HepG2 (cell line): ENCODE measurements at places on chromosomes 5 and 9. TPM values are rescaled to one million over a fixed set of nuclear protein-coding genes. Genes with fewer than 3 reads are reported as not detected.

GRCh38 chr5:168701641-168702040 lies 122.5 kb upstream of the PANK3 start:
- H3K4me1 ChIP-seq, result peaks cover 6% of the 10 kb centered on the region
- no peaks in the 10 kb centered on the region for H3K36me3 ChIP-seq
- H3K4me3 ChIP-seq, result no peak overlapping the region
- H3K27ac ChIP-seq, result no peak overlapping the region

GRCh38 chr5:51387884-51388275 lies 4.6 kb downstream of the ISL1 start:
- no peak overlapping the region for H3K4me3 ChIP-seq
- H3K27me3 ChIP-seq, result peaks cover 46% of the 10 kb centered on the region
- no peak overlapping the region for H3K27ac ChIP-seq
- H3K36me3 ChIP-seq, result no peaks in the 10 kb centered on the region
- DNase-seq, result no peak

DNA sequence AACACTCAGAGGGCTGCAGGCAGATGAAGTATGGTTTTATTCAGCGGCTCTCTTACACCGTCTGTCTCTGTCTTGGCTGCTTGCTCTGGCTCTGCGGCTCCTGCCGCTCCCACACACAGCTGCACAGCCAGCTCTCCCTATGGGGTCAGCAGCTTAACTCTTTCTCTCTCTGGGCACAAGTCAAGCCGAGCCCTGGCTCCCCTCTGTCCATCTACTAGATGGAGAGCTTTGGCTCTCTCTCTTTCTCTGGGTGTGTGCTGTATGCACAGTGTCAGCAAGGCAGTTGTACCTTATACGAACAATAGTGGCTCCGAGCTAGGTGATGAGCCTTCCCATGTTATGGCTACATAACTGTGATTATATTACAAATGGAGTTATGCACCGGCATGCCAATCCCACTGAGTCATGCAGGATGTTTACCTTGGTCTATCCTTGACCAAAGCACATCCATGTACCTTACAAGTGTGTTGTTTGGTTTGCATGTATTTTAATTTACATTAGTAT lies 19.3 kb upstream of the PPP2CA start:
- H3K27me3 ChIP-seq, result no peaks in the 10 kb centered on the region
- peaks cover 64% of the 10 kb centered on the region for H3K4me1 ChIP-seq
- peak overlapping the region; percentile 26 for H3K4me3 ChIP-seq
- H3K36me3 ChIP-seq, result no peaks in the 10 kb centered on the region
- DNase-seq, result peak; percentile 86
- peak overlapping the region; percentile 41 for H3K27ac ChIP-seq

GRCh38 chr5:169343766-169344165 lies 42.8 kb upstream of the SLIT3 start:
- H3K27me3 ChIP-seq, result no peaks in the 10 kb centered on the region
- no peak for DNase-seq
- no peak overlapping the region for H3K27ac ChIP-seq
- no peak overlapping the region for H3K4me3 ChIP-seq
- H3K4me1 ChIP-seq, result no peaks in the 10 kb centered on the region

DNA sequence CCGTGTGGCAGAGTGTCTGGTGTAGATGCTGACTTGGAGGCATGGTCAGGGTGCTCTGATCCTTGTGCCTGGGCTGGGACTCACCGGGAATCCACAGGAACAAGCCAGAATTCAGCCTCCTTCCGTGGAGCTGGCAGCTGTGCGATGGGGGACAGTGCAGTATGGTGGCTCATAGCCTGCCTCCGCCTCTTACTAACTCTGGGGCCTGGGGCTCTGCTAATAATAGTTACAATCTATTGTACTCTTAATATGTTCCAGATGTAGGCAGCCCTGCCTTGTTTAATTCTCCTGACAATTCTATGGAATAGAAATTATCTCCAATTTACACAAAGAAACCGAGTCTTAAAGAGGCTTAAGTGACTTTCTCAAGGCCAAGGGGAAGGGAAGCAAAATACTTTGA lies 77.6 kb downstream of the PCDH1 start:
- no peaks in the 10 kb centered on the region for H3K4me1 ChIP-seq
- H3K4me3 ChIP-seq, result no peak overlapping the region
- DNase-seq, result no peak
- H3K27me3 ChIP-seq, result peaks cover 3% of the 10 kb centered on the region
- H3K27ac ChIP-seq, result no peak overlapping the region

DNA sequence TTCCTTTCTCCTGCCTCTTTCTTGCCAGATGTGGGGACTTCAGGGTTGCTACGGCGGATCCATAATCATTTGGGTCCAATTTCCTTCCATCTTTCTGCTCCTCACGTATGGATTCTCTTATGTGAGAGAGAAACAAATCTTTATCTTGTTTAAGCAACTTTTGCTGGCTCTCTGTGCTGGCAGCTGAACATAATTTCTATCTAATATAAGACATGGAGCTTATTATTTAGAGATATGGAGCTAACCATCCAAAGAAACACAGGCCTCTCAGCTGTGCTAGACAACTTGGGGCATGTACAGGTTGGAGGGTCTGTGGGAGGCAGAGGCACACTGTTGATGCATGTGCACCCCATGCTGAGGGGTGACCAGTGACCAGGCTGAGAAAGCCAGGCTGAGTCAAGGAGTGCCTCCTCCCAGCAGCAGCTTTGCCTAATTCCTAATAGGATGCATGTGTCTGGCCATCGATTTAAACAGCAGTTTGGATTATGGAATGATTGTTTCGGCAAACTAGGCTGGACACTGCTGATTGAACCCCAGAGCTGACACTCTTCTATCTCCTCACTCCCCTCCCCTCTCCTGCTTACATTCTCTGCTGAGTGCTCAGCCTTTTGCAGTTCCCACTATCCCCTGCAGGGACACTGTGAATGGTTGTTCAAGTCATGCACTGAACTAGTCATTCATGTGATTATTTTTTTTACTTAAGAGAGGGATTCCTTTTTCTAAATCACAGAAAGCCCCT lies 195.8 kb downstream of the ERCC6L2 start:
- peaks cover 22% of the 10 kb centered on the region; the same call in 2 of the 3 replicates for H3K27me3 ChIP-seq
- H3K4me3 ChIP-seq, result no peak overlapping the region
- H3K4me1 ChIP-seq, result no peaks in the 10 kb centered on the region

GRCh38 chr5:14313986-14314690 lies 171.0 kb downstream of the TRIO start:
- H3K27me3 ChIP-seq, result no peaks in the 10 kb centered on the region
- peaks cover 60% of the 10 kb centered on the region; the same call in 2 of the 3 replicates for H3K36me3 ChIP-seq
- H3K4me1 ChIP-seq, result no peaks in the 10 kb centered on the region
- DNase-seq, result no peak
- H3K27ac ChIP-seq, result no peak overlapping the region

DNA sequence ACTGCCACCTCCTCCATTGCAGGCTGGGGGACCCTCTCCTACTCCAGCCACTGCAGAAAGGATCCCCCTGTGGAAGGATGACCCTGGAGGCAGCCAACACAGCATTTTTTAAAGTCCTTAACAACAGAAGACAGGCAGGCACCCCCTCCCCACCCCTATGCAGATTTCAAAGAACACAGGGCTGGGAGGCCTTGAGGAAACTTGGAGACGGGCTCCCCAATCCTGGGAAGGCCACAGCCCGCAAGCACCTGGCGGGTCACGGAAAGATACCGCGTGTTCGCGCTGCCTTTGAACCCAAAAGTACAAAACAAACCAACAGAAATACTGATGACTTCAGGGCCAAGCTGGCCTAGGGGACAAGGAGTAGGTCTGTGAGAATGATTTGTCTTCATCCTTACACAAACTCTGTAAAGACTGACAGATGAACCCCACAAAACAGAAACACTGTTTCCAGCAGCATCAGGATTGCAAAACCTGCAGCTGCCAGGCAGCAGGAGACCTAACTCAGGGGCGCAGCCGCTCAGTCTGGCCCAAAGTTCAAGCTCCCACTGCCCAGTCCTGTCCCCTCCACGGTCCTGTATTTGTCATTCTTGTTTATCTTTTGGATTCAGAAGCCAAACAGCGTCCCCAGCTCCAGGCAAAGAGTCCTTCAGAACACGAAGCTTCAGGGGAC lies 13.8 kb downstream of the VAV2 start:
- peak; percentile 93 for DNase-seq
- H3K4me1 ChIP-seq, result peaks cover 88% of the 10 kb centered on the region
- H3K36me3 ChIP-seq, result peaks cover 8% of the 10 kb centered on the region; the same call in 1 of the 3 replicates
- no peaks in the 10 kb centered on the region for H3K27me3 ChIP-seq
- H3K4me3 ChIP-seq, result peak overlapping the region; percentile 48
- H3K27ac ChIP-seq, result peak overlapping the region; percentile 92

- peaks cover 56% of the 10 kb centered on the region for H3K27me3 ChIP-seq
- H3K4me1 ChIP-seq, result no peaks in the 10 kb centered on the region
- H3K4me3 ChIP-seq, result no peak overlapping the region
- no peak for DNase-seq
- H3K27ac ChIP-seq, result no peak overlapping the region
- no peaks in the 10 kb centered on the region for H3K36me3 ChIP-seq
Observed at GRCh38 chr5:51382521-51383130, 622 bp upstream of the ISL1 start.

- no peak overlapping the region for H3K27ac ChIP-seq
- no peak overlapping the region for H3K4me3 ChIP-seq
- DNase-seq, result no peak
- H3K36me3 ChIP-seq, result no peaks in the 10 kb centered on the region
- H3K4me1 ChIP-seq, result peaks cover 11% of the 10 kb centered on the region
Observed at GRCh38 chr5:67063055-67063454, 133.5 kb downstream of the CD180 start.

GRCh38 chr9:83266666-83267496 lies 203.9 kb upstream of the RASEF start:
- H3K4me1 ChIP-seq, result peaks cover 28% of the 10 kb centered on the region
- H3K27me3 ChIP-seq, result no peaks in the 10 kb centered on the region
- peak; percentile 78 for DNase-seq
- 0 out of 3 replicates have a peak, but pooled peaks cover 5% of the 10 kb centered on the region for H3K36me3 ChIP-seq
- H3K27ac ChIP-seq, result peak overlapping the region; percentile 40

DNA sequence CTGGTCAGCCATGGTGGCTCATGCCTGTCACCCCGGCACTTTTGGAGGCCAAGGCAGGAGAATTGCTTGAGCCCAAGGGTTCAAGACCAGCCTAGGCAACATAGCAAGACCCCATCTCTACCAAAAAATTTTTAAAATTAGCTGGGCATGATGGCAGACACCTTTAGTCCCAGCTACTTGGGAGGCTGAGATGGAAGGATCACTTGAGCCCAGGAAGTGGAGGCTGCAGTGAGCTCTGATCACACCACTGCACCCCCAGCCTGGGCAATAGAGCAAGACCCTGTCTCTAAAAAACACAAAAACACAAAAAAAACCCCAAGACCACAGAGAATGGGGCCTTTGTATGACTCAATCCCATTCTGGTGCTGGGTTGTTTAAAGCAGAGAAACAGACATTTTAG lies 44.0 kb downstream of the MED27 start:
- no peak overlapping the region for H3K27ac ChIP-seq
- H3K4me1 ChIP-seq, result peaks cover 16% of the 10 kb centered on the region
- DNase-seq, result no peak
- H3K4me3 ChIP-seq, result no peak overlapping the region

GRCh38 chr5:74116266-74116665 lies 490.3 kb downstream of the ARHGEF28 start:
- no peak overlapping the region for H3K27ac ChIP-seq
- H3K4me1 ChIP-seq, result no peaks in the 10 kb centered on the region
- H3K4me3 ChIP-seq, result no peak overlapping the region
- H3K36me3 ChIP-seq, result no peaks in the 10 kb centered on the region

DNA sequence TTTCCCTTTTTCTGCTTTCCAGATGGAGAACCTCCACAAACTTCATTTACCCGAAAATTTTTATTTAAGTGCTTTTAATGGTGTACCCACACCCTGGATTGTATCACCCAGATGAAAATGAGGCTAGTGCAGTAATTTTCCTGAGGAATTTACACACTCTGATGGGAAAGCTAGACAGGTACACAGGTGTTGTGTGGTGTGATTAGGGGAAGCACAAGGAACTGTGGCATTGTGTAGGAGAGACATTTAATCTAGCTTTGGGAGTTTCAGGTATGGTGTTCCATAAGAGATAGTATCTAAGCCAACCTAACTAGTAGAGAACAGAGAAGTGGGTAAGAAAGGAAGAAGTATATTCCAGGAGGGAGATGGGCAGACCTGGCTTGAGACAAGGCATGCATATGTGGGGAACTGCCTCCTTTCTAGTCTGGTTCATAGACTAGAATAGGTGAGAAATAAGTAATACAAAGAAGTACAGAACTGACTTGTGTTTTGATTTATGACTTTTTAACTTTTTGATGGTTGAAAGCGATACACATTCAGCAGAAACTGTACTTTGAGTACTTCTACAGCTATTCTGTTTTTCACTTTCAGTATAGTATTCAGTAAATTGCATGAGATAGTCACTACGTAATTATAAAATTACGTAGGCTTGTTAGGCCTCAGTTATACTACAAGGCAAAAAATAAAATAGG lies 22.9 kb upstream of the ROPN1L start:
- DNase-seq, result no peak
- no peaks in the 10 kb centered on the region for H3K27me3 ChIP-seq
- peaks cover 12% of the 10 kb centered on the region for H3K36me3 ChIP-seq
- no peak overlapping the region for H3K4me3 ChIP-seq
- no peak overlapping the region for H3K27ac ChIP-seq

- DNase-seq, result no peak
- H3K4me3 ChIP-seq, result no peak overlapping the region
- no peak overlapping the region for H3K27ac ChIP-seq
- no peaks in the 10 kb centered on the region for H3K36me3 ChIP-seq
Observed at GRCh38 chr5:153517241-153517611, 26.8 kb downstream of the GRIA1 start.

DNA sequence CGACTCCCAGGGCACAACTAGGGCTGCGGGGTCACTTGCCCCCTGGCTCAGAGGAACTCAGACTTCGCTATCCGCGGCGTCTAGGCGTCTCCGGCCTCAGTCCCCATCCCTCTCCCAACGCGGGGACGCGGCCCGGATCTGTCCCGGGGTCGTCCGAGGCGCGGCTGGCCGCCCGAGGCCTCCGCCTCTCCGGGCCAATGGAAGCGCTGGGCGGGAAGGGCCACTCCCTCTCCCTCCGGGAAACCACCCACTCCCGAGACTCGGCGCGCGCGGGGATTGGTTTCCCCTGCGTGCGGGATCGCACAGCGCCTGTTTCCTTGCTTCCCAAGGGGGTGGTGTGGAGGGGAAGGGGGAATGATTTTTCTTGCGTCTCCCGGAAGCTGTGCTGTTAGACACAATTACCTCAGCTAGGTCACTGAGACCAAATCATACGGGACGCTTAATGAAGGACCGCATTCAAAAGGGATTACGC lies 38.3 kb downstream of the NR2F1 start:
- H3K36me3 ChIP-seq, result no peaks in the 10 kb centered on the region
- peaks cover 6% of the 10 kb centered on the region for H3K4me1 ChIP-seq
- peak overlapping the region; percentile 48 for H3K27ac ChIP-seq
- H3K4me3 ChIP-seq, result peak overlapping the region; percentile 55

- H3K4me3 ChIP-seq, result no peak overlapping the region
- no peaks in the 10 kb centered on the region for H3K27me3 ChIP-seq
- no peak for DNase-seq
- H3K27ac ChIP-seq, result no peak overlapping the region
Observed at GRCh38 chr9:21096172-21096900, 18.6 kb upstream of the IFNB1 start.

GRCh38 chr9:83060556-83060955 lies 2.4 kb downstream of the RASEF start:
- no peak overlapping the region for H3K4me3 ChIP-seq
- DNase-seq, result no peak
- H3K36me3 ChIP-seq, result no peaks in the 10 kb centered on the region

- peak; percentile 81 for DNase-seq
- H3K4me1 ChIP-seq, result peaks cover 60% of the 10 kb centered on the region
- no peaks in the 10 kb centered on the region for H3K36me3 ChIP-seq
- H3K27me3 ChIP-seq, result no peaks in the 10 kb centered on the region
- no peak overlapping the region for H3K4me3 ChIP-seq
Observed at GRCh38 chr5:74415695-74416102, 224.8 kb downstream of the ENC1 start.

PTCH1 gene
- 2.6 and 2.8 TPM in 2 replicates for total RNA-seq

PKD2L2 gene
- total RNA-seq, result not detected in 2 replicates

FYB1 gene
- total RNA-seq, result not detected in 2 replicates

RGS7BP gene
- total RNA-seq, result not detected in 2 replicates
